ENCODE measurements at places on chromosomes 6 and 20. TPM values are rescaled to one million over a fixed set of nuclear protein-coding genes. Genes with fewer than 3 reads are reported as not detected.

- DNase-seq, result no peak
These were observed 65.1 kb upstream of the DUSP22 start for GRCh38 chr6:227074-227782.

DNA sequence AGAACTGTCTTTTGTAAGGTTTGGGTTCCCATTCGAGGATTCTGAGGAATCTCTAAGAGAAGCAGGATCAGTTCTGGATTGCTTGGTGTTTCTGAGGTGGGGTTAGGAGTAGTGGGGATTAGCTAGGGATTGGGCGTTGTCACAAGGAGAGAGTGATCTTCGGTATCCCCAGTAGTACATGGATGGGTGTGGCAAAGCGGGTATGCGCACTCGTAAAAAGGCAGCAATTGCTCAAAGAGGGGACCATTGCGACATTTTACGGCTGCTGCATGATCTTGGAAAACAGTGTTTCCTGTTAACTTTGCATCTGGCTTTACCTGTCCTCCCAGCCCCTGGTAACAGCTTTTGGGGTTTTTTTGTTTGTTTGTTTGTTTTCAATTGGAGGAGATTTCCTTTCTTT lies 9.7 kb upstream of the ZSCAN9 start:
- DNase-seq, result no peak

The CDK5RAP1 gene
- 22.6 TPM for polyA plus RNA-seq

The ACTL10 gene
- polyA plus RNA-seq, result 2.5 TPM

DNA sequence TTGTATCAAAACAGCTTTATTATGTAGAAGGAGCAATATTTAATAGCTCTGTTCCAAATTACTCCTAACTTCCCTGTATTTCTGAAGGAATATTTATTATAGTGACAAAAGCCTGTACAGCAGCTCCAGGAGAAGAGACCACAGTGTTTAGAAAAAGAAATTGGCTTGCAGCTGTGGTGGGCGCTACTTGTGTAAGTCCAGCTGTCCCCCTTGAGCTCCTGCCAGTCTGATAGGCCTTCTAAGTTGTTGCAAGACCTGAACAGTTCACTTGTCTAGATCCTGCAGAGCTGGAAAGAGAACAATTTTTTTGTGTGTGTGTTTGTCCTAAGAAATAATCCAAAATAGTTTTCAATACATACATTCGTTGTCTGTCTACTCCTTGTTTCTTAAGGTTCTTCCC lies 86.6 kb downstream of the JARID2 start:
- DNase-seq, result no peak

The WFDC2 gene
- 430 TPM for polyA plus RNA-seq

The TSPO2 gene
- polyA plus RNA-seq, result not detected

The PCSK2 gene
- polyA plus RNA-seq, result 8.0 TPM

GRCh38 chr6:55399351-55399750 lies 72.1 kb downstream of the GFRAL start:
- no peak for DNase-seq

GRCh38 chr20:10565191-10565921 lies 108.4 kb downstream of the JAG1 start:
- DNase-seq, result no peak

DNA sequence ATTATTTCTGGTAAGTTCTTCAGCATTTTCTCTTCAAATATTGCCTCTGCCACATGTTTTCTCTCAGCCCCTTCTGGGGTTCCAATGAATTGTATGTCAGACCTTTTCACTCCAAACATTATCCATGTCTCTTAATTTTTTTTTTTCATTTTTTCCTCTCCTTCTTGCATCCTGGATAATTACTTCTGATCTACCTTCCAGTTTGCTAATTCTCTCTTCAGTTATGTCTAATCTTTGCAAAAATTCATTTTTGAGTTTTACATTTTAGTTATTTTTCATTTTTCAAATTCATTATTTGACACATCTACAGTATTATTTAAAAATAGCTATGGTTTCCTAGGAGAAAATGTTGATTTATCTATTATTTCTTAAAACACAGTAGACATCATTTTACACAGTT lies 271.7 kb downstream of the TFAP2B start:
- DNase-seq, result no peak

The DDO gene
- 2.0 TPM for polyA plus RNA-seq

- DNase-seq, result no peak
These were observed 71.9 kb upstream of the PLCB4 start for GRCh38 chr20:8996817-8997512.

The DEFB114 gene
- not detected for polyA plus RNA-seq

The KIAA1755 gene
- polyA plus RNA-seq, result 6.1 TPM

The SRMS gene
- polyA plus RNA-seq, result not detected

DNA sequence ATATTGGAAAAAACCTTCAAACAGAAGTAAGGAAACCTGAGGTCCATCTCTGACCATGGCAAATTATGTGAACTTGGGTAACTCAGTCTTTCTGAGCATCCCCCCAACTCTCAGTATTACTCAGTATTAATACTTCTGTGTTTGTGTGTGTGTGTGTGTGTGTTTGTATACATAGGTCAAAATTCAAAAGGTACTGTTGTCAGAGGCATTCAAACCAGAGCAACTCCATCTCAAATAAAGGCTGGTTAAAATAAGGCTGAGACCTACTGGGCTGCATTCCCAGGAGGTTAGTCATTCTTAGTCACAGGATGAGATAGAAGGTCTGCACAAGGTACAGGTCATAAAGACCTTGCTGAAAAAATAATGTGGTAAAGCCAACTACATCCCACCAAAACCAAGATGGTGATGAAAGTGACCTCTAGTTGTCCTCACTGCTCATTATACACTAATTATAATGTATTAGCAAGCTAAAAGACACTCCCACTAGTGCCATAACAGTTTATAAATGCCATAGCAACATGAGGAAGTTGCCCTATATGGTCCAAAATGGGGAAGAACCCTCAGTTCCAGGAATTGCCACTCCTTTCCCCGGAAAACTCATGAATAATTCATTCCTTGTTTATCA lies 33.3 kb upstream of the SLC22A16 start:
- DNase-seq, result no peak

The OR14J1 gene
- polyA plus RNA-seq, result not detected

The VSX1 gene
- 0.05 TPM for polyA plus RNA-seq

- no peak for DNase-seq
These were observed 323.0 kb downstream of the ESR1 start for GRCh38 chr6:152130441-152130840.

The OR2H2 gene
- not detected for polyA plus RNA-seq

- DNase-seq, result no peak
These were observed 7.3 kb downstream of the GHRH start for GRCh38 chr20:37254114-37254878.

DNA sequence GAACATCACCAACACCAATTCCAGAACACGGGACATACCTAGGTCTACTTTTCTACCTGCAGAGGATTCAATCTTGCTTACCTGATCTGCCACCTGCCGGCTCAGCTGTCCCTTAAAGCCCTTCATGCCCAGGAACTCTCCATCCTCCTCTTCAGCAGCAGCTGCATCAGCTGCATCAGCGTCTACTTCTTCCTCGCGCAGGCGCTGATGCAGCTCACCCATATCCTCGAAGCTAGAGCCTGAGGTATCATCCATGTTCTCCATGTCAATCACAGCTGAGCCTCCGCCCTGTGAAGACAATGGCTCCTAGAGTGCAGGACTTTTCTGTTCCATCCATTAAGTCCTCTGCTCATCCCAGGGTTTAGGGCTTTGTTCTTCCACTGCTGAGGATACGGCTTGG lies 918 bp downstream of the YIPF3 start:
- DNase-seq, result no peak

The HLA-E gene
- 564 TPM for polyA plus RNA-seq

The TRIM40 gene
- polyA plus RNA-seq, result not detected

DNA sequence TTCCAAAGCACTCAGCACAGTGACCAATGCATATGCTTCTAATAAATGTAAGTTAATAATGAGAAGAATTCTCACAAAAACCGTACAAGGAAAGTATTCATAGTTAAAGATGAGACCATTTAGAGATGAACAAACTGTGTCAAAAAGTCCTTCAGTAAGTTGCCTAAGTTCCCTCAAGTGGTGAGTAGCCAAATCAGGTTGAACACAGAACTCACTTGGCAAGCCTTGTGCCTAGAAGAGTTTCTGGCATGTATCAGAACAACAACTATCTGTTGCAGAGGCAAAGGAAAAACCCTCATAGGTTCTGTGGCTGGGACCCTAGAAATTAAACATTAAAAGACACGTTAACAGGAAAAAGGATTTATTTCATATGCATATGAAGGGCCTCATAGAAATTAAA lies 129.6 kb upstream of the DOK5 start:
- DNase-seq, result no peak

GRCh38 chr6:27312146-27312949 lies at the start of gene POM121L2:
TSS of gene POM121L2 (minus strand) at chr6:27312273. CDS start at chr6:27312170, 103 bp downstream.
- no peak for DNase-seq

DNA sequence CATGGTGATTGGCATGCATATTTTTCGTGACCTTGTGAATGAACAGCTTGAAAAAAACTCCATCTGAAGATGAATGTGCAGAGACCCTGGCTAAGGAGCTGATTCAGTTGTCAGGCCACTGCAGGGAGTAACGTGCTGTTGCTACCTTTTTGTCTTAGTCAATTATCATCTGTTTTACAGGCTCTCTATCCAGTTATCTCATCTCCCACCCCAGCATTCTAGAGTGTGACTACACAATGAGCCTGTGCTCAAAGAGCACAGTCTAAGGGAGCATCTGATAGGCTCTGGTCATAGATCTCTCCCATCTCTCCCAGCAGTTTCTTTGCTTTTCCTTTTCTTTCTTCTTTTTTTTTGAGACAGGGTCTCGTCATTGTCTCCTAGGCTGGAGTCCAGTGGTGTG lies 45.5 kb downstream of the NDRG3 start:
- no peak for DNase-seq

- DNase-seq, result no peak
These were observed 79.6 kb downstream of the RSPH3 start for GRCh38 chr6:158920311-158920905.

The C6orf141 gene
- 2.3 TPM for polyA plus RNA-seq

The LRRC73 gene
- 0.24 TPM for polyA plus RNA-seq

DNA sequence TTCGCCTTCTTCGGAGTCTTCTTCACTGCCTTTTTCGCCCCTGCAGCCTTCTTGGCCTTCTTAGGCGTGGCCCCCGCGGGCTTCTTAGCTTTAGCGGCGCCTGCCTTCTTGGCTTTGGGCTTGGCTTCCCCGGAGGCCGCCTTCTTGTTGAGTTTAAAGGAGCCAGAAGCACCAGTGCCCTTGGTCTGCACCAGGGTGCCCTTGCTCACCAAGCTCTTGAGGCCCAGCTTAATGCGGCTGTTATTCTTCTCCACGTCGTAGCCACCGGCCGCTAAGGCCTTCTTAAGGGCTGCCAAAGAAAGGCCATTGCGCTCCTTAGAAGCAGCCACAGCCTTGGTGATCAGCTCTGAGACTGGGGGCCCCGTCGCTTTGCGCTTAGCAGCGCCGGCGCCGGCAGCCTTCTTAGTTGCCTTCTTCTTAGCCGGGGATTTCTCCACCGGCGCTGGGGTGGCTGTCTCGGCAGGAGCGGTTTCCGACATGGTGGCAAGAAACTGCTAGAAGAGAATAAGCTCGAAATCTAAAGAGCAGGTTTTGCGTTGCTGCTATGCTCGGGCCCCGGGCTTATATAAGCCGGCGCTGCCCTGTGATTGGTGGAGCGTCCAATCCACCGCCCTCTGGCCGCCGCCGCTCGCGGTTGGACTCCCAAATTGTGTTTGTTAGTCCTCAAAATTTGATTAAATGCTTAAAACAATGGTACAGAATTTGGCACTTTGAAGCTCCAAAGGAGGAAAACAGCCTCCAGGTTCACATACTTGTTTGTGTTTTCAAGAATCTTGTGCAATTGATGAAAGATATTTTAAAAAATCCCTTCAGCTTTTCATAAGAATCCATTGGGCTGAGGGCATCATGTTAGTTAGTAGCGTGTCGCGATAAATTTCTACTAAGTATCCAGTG lies 44.9 kb downstream of the OR2B2 start:
- no peak for DNase-seq

The WFDC10B gene
- polyA plus RNA-seq, result 6.9 TPM

The TRAPPC3L gene
- 0.05 TPM for polyA plus RNA-seq

- no peak for DNase-seq
These were observed 84.5 kb downstream of the MAP3K7 start for GRCh38 chr6:90502381-90502780.

- DNase-seq, result no peak
These were observed 1.3 kb upstream of the SLC35D3 start for GRCh38 chr6:136920671-136921380.

The MMP24 gene
- 0.67 TPM for polyA plus RNA-seq

DNA sequence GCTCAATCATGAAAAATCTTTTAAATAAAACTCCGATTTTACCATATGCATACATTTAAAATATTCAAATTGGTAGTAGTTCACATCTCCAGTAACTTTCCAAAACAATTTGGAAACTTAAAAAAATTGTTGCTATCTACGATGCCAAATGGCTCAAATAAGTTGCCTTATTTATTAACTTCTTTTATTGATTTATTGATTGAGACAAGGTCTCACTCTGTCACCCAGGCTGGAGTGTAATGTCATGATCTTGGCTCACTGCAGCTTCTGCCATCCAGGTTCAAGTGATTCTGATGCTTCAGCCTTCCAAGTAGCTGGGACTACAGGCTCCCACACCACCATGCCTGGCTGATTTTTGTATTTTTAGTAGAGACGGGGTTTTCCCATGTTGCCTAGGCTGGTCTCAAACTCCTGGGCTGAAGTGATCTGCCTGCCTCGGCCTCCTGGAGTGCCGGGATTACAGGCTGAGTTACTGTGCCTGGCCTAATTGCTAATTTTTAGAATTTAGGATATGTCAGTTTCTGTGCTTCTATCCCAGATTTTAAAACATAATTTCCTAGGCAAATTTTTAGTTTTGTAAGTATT lies 12.9 kb downstream of the NKX2-4 start:
- DNase-seq, result no peak

GRCh38 chr20:34431168-34431567 lies 68.1 kb downstream of the ITCH start:
- DNase-seq, result no peak

GRCh38 chr6:168506460-168506859 lies 65.5 kb downstream of the SMOC2 start:
- no peak for DNase-seq

GRCh38 chr20:17579369-17580039 lies 9.6 kb downstream of the DSTN start:
- DNase-seq, result no peak

DNA sequence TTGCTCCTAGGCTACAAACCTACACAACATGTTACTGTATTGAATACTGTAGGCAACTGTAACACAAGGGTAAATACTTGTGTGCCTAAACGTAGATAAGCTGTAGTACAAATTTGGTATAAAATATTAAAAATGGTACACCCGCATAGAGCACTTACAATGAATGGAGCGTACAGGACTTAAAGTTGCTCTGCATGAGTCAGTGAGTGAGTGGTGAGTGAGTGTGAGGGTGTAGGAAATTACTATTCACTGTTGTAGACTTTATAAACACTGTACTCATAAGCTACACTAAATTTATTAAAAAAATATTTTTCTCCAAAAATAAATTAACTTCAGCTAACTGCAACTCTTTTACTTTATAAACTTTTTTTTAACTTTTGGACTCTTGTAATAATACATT lies 391.6 kb downstream of the ADGRB3 start:
- DNase-seq, result no peak

GRCh38 chr20:38290829-38291814 lies 12.8 kb upstream of the BPI start:
- DNase-seq, result no peak

DNA sequence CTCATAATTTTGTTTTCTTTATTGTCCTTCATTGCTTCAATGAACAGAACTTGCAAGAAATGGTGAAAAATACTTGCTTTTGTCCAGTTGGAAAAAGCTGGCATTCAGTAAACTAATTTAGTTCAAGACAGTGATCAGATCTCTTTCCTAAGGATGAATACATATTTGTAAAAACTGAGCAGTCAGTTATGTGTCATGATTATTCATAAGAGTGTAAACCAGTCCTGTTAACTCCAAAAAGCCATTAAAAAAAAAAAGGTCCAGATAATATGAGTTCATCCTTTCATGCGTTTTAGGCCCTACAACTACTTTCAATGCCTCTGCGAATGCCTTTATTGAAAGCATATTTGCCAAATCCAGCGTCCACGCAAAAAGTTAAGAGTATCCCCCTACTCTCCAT lies 609 bp downstream of the PGM3 start:
- no peak for DNase-seq
